Tibial nerve (tissue), 4 donors: ENCODE measurements at places on chromosomes 3 and 15. TPM values are rescaled to one million over a fixed set of nuclear protein-coding genes. Genes with fewer than 3 reads are reported as not detected.

DNA sequence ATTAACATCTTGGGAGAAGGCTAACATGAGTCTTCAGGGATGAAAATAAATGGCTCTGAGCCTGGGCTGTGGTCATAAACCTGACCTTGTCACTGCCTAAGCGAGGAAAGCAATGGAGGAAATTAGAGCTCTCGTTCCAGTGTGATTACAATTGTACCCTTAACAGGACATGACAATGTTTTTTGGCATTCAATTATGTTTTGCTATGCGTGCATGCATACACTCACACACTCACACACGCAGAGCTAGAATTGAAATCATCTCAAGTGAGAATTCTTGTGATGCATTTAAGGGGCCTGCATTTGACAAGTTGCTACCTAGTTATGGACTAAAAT is 24.1 kb downstream of the ZNF80 start:
- no peak overlapping the region for H3K4me3 ChIP-seq
- no peaks in the 10 kb centered on the region for H3K4me1 ChIP-seq
- no peaks in the 10 kb centered on the region for H3K36me3 ChIP-seq
- no peak for DNase-seq
- H3K27me3 ChIP-seq, result no peaks in the 10 kb centered on the region

DNA sequence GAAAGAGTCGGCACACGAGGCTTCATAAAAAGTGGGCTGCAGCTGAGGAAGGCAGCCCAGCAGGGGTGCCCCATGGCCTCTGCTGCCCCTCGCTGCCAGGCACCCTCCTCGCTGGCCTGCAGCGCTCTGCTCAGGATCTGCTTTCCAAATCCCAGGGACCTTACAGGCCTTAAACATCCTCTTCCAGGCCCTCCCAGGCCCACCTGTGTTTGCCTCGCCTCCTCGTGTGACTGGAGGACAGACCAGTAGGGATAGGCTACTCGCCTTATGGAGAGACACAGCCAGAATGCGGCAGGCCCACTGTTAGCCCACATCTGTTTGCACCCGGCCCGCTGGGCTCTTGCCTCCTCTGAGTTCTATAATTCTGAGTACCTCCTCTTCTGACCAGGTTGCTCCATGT is 124.5 kb upstream of the PLXNA1 start:
- H3K4me1 ChIP-seq, result no peaks in the 10 kb centered on the region
- no peaks in the 10 kb centered on the region for H3K36me3 ChIP-seq
- H3K27me3 ChIP-seq, result no peaks in the 10 kb centered on the region
- no peak for DNase-seq
- H3K4me3 ChIP-seq, result no peak overlapping the region
- H3K27ac ChIP-seq, result no peak overlapping the region

DNA sequence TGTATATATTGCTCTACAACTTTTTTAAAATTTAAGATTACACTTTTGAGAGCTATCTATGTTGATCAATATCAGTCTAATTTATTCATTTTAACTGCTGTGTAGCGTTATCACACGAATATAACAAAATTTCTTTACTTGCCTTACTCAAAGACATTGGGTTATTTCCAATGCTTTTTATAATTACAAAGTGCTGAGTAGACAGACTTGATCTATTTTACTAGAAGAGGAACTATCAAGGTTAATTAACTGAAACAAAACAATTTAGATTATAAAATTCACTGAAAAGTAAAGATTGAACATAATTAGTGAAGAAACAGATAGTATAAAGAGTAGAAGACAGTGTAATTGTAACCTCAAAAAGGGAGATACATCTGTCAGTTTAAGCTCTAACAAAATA is 105.5 kb downstream of the TGFBR2 start:
- no peaks in the 10 kb centered on the region for H3K27me3 ChIP-seq
- H3K4me3 ChIP-seq, result no peak overlapping the region
- DNase-seq, result no peak
- no peaks in the 10 kb centered on the region for H3K4me1 ChIP-seq
- no peaks in the 10 kb centered on the region for H3K36me3 ChIP-seq

The CCDC54 gene
- not detected for total RNA-seq

DNA sequence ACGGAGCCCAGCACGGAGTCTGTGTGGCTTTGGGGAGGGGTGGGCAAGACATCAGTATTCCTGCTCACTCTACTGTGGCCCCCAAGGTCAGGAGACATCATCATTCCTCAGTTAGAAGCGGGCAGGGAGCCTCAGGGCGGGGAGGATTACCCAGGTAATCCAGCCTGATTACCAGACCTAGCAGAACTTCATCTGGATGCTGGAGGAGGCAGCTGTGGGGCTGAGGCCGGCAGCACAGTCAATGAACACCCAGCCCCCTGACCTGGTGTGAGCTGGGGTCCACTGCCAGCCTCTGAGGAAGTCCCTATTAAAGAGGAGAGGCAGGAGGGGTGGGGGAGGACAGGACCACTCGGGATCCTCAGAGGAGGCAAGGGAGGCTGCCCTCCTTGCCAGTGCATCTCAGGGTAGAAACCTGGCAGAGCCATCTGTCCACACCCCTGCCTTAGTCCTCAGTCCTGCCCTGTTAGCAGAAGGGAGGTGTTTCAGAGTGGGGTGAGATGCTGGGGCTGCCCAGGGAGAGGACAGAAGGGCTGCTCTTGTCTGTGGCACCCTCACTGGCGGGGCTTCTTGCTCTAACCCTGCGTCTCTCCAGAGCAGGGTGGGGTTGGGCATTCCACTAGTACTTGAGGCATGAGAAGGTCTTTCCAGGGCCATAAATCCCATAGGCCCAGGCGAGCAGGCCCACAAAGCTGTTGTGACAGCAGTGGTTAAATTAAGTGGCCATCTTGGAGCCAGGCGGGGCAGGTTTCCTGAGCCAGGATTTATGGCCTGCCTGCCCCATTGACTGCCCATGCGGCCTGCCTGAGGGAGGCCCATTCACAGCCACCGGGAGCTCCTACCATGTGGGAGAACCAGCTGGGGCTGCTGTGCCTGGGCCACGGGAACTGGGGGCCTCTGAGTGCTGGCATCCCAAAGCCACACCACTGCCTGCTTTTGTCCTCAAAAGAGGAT is 82.1 kb downstream of the LINGO1 start:
- DNase-seq, result no peak
- H3K27ac ChIP-seq, result no peak overlapping the region
- H3K27me3 ChIP-seq, result no peaks in the 10 kb centered on the region
- H3K36me3 ChIP-seq, result no peaks in the 10 kb centered on the region
- no peaks in the 10 kb centered on the region for H3K4me1 ChIP-seq
- no peak overlapping the region for H3K4me3 ChIP-seq

- no peak overlapping the region for H3K4me3 ChIP-seq
- DNase-seq, result no peak
- H3K4me1 ChIP-seq, result no peaks in the 10 kb centered on the region
- H3K27me3 ChIP-seq, result no peaks in the 10 kb centered on the region
Measured at GRCh38 chr3:180116203-180116602, 79.5 kb upstream of the PEX5L start.

GRCh38 chr15:89416339-89417183 is 79.8 kb downstream of the RHCG start:
- H3K27me3 ChIP-seq, result no peaks in the 10 kb centered on the region
- H3K27ac ChIP-seq, result no peak overlapping the region
- H3K4me3 ChIP-seq, result no peak overlapping the region
- H3K4me1 ChIP-seq, result peaks cover 10% of the 10 kb centered on the region
- no peaks in the 10 kb centered on the region for H3K36me3 ChIP-seq
